ENCODE measurements at places on chromosomes 13 and 19.

DNA sequence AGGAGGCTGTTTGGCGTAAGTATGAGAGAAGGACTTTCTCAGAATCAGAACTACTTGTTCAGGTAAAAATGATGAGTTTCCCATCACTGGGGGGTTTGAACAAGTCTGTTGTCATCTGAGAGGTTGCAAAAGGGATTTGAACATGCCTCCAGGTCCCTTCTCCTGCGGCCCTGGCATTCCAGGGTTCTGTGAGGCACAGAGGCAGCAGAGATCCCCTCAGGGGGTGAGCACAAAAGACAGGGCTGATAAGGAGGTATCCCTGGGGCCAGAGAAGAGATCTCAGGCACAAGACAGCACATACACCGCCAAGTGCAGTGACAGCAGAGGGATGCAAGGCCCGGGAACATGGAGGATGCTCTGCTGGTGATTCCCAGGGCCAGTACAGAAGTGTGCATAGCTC, 275.8 kb upstream of the TSHZ3 start:
- no peak for DNase-seq

- no peak for DNase-seq
Measured at GRCh38 chr19:38670921-38671398, 23.5 kb downstream of the ACTN4 start.

GRCh38 chr19:49431330-49431749, 6.2 kb downstream of the GFY start:
- no peak for DNase-seq

DNA sequence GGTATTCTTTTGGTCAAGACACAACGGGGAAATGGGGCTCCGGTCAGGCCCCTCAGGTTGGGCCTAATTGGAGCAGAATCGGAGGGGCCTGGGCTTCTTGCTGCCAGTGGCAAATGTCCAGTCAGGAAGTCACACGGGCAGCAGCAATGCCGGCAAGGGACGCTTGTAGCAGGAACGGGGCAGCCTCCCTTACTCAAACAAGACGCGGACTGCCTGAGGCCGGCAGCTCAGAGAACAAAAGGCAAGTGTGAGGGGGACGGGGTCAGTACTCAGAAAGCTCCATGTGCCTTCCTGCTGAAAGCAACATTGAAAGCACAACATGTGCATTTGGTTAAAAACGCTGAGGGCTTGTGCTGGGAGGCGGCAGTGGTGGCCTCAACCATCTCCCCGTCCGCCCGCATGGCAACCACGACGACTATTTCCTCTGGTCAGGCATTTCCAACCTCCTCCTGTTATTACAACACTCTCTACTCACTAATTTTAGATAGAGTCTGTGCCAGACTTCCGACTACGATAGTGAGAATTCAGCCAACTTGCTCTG, 20.5 kb upstream of the RASA3 start:
- DNase-seq: no peak

- peak; percentile 72 for DNase-seq
Measured at GRCh38 chr13:30395192-30396158, 26.8 kb upstream of the UBE2L5 start.

- no peak for DNase-seq
Measured at GRCh38 chr19:28505933-28506332, 707.0 kb downstream of the UQCRFS1 start.

GRCh38 chr19:36665832-36666231, 805 bp downstream of the ZNF461 start:
- DNase-seq: no peak

DNA sequence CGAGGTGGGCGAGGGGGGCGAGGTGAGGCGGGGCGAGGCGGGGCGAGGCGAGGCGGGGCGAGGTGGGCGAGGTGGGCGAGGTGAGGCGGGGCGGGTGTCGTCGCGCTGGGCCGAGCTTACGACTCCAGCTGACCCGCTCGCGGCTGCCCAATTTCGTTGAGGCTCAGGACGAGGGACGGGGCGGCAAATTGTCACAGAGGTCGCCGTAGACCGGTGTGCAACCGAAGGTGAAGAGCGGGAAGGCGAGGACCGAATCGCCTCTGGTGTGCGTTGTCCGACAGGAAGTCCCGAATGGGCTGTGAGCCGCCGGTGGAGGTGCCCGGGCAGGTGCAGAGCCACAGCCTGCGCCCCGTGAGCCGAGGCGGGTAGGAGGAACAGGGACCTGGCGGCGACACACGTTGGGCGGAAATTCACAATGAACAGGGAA, at the start of gene LACC1:
Gene LACC1, plus strand, starts transcription at position 150 of the 427 bp plus-strand sequence. CDS start 1,082 bp downstream, outside the sequence.
- DNase-seq: peak; percentile 49

- DNase-seq: no peak
Measured at GRCh38 chr19:10603873-10604459, 16.9 kb upstream of the AP1M2 start.

DNA sequence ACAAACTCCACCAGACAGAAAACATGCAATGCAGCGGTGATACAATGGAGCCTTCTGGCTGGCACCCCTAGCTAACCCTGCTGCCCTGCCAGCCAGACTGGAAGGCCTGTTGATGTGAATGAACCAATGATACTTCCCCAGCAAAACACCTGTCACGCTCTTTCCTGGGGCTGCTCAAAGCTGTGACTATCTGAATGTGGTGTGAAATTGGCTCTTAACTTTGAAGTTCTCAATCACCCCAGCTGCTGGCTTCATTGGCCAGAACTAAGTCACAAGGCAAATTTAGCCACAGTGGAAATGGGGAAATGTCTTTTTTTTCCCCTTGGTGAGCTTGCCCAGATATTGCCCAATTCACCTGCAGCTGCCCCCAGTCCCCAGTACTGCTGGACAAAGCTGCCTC, 147.3 kb downstream of the SLC7A1 start:
- no peak for DNase-seq

DNA sequence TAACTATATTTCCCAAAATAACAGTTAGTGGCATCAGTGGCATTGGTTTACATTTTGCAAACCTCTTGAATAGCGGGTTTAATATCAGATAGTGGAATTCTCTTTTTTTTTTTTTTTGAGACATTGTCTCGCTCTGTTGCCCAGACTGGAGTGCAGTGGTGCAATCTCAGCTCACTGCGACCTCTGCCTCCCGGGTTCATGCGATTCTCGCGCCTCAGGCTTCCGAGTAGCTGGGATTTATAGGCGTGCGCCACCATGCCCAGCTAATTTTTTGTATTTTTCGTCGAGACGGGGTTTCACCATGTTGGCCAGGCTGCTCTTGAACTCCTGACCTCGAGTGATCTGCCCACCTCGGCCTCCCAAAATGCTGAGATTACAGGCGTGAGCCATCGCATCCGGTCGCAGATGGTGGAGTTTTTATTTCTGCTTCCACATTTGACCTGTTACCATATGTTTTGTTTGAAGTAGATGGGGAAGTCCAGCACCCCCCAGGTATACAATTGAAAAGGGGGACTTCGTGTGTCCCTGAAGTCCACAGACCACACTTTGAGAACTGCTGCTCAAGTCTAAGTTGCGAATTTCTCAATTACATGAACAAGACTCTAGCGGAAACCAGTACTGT, 40.5 kb upstream of the XPO4 start:
- DNase-seq: no peak

DNA sequence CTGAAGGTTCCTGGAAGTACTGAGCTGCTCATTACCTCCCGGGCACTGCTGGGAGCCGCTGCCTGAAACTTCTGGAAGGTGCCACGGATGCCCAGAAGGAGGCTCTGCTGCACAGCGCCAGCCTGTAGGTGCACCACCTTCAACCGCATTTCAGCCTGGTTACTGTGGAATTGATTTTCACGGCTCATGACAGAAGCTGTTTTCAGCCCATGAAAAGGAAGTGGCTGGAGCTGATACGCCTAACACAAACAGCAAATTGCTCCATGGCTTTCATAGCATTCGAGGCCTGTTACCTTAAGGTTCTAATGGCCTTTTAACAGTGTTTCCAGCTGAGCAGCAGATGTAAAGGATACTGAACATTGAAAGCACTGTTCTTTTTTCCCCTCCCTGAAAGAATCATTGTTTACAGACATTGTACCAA, 22.0 kb downstream of the GPC6 start:
- peak; percentile 3 for DNase-seq

- no peak for DNase-seq
Measured at GRCh38 chr13:50574731-50575130, 268.8 kb downstream of the DLEU7 start.

GRCh38 chr13:43783820-43784219, 3.0 kb downstream of the ENOX1 start:
- peak; percentile 3 for DNase-seq

DNA sequence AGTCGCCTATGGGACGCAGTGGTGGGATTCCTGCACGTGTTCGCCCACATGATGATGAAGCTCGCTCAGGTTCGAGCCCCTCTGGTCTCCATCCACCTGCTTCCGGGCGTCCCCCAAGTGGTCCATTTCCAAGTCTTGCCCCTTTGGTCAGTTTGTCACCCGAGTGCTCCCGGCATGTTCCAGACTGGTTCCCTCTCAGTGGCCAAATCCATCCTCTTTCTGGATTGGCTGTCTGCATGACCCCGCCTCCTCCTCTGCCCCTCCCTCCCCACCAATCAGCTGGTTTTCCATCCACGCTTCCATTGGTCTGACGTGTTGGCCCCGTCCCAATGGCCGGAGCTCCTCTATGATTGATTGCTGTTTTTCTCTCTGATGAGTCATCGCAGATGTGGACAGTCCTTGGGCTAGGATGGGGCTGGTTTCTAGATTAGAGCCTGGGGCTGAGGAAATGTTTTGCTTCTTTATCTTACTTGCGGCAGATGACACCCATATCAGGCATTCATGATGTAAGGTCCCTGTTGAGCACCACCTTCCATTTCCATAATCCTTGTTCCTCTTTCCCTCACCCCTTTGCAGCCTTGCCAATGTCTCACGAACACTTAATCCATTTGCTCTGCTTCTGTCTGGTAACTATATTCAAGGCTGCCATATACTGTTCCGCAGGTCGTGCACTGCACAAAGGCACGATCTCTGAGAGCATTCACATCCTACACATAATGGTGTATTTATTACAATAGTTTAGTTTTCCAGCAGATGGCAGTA, 73.8 kb downstream of the MAP4K1 start:
- peak; percentile 78 for DNase-seq

DNA sequence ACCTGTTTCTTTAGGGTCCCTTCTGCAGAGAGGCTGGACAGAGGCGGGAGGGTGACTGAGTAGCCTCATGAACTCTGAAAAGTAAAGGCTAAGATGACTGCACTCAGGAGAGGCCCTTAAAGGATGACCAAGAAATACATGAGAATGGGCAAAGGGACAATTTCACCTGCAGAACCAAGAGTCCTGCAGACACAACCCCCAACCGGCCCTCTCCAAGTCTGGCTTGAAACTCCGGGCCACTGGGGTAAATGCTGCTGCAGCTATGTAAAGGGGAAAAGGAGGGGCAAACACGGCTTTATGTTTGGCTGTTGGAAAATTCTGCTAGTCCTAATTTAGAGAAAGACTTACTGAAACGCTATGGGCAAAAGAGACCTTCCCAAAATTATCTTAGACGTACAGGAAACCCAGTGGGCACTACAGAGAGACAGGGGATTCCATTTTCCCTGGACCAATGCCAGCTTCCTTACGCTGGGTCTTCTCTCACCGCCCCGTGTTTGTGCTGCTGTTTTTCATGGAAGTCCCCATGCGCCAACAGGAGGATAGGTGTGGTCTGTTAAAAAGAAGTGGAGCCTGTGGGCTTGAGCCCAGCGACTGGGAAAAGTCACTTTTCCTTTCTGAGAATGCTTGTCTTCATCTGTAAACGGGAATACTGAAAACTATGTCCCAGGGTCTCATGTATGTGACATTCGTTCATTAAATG, 10.6 kb downstream of the COL4A2 start:
- DNase-seq: no peak

- no peak for DNase-seq
Measured at GRCh38 chr13:61030445-61030844, 385.2 kb downstream of the PCDH20 start.

GRCh38 chr19:39679056-39679790, 23.5 kb downstream of the LGALS16 start:
- DNase-seq: no peak
